Glomerular endothelial cell (primary cell): ENCODE measurements at places on chromosomes 2 and 18.

GRCh38 chr2:2849464-2850217, 518.6 kb upstream of the MYT1L start:
- no peak for DNase-seq

GRCh38 chr18:7062811-7063210, 54.8 kb downstream of the LAMA1 start:
- no peak for DNase-seq

- DNase-seq = no peak
Measured at GRCh38 chr2:9113916-9114315, 92.7 kb upstream of the ASAP2 start.

- DNase-seq = no peak
Measured at GRCh38 chr2:121037480-121037879, 247.5 kb downstream of the TFCP2L1 start.

- DNase-seq = no peak
Measured at GRCh38 chr2:2320486-2321199, 10.4 kb downstream of the MYT1L start.

DNA sequence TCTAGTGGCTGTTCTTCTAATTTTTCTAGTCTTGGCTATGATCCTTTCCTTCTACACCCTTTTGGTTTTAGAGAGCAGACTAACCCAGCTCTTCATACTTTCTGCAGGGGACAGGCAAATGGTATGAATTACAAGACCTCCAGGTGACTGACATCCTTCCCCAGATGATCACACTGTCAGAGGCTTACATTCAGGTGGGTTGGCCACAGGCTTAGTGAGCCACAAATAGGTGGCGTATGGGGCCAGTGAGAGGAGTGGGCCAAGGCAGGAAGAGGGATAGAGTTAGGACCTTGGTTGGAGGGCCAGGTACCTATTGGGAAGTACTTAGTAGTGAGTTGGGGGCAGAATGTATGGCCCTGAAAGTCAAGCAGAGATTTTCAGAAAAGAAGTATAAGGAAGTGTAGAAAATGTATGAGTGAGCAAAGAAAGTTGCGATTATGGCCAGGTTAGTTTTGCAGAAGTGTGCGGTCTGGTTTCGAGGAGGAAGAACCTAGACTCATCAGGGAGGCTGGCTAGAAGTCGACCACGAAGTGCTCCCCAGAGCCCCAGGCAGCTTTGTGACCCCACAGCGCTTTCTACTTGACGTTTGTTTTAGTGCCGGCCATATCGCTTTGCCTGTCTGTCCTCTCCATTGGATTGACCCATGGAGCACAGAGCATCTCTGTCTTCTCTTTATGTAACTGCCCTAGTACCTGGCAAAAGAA, 20.0 kb downstream of the SFTPB start:
- DNase-seq = no peak

GRCh38 chr2:14650066-14650465, 17.5 kb downstream of the LRATD1 start:
- no peak for DNase-seq

GRCh38 chr2:200032895-200033294, 77.5 kb downstream of the MAIP1 start:
- DNase-seq = no peak

GRCh38 chr18:75023473-75023872, 185.5 kb downstream of the PTGR3 start:
- no peak for DNase-seq
